ENCODE measurements at places on chromosomes 13 and 19.

DNA sequence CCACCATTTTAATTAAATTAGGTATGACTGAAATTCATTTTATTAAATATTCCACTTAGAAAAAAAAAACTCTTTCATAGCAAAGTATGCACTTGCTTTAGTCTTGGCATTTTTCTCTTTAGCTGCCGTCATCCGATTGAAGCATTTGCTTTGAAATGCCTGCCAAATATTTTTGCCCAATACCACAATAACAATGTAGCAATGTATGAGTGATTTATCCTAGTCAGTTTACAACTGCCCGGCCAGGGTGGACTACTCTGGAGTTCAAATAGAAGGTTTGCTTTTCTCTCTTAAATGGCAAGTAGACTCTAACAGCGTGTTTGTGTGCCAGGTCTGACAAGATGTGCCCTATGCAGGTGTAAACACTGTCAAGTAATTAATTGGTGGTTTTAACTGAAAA is 675.3 kb upstream of the SGCG start:
- no peak for DNase-seq

- DNase-seq, result no peak
Observed at GRCh38 chr19:56896095-56896494, 55.6 kb upstream of the PEG3 start.

GRCh38 chr19:50823389-50824042 is at the start of gene KLK1:
TSS of gene KLK1 (minus strand) at chr19:50823787. CDS start at chr19:50823748, 39 bp downstream.
- DNase-seq, result no peak

- no peak for DNase-seq
Observed at GRCh38 chr13:32334671-32335070, 19.4 kb downstream of the BRCA2 start.

- no peak for DNase-seq
Observed at GRCh38 chr19:13573056-13573667, 66.9 kb upstream of the CACNA1A start.

DNA sequence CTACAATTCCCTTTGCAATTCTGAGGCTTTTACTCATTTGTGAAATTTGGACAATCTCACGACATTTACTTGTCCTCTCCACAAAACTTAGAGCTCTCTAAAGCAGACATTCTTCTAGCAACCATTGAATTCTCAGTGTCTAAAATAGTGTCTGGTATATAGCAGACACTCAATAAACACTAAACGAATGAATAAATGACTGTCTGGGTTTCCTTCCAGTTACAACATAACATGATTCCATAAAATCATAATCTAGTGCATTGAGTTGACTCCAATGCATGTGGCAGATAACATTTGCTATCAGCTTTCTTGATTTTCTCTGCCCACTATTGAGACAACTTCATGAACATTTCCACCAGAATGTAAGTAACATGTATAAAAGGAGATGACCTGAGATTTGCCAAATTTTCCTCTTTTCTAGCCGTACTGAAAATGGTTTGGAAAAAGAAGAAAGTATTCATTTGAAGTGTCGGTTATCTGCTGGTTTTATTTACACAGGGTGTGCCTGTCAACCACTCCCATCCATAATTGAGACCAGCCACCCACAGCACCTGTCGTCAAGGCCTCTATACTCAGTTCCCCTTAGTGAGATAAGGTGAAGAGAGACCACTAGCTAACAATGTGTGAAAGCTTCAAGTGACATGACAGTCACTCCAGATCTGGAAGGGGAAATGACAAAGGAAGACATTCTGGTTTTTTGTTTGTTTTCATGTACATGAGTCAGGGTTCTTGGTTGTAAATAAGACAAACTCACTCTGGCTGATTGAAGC is 4.8 kb upstream of the SERP2 start:
- DNase-seq, result no peak

- no peak for DNase-seq
Observed at GRCh38 chr19:4536798-4537197, 1.8 kb upstream of the PLIN5 start.

DNA sequence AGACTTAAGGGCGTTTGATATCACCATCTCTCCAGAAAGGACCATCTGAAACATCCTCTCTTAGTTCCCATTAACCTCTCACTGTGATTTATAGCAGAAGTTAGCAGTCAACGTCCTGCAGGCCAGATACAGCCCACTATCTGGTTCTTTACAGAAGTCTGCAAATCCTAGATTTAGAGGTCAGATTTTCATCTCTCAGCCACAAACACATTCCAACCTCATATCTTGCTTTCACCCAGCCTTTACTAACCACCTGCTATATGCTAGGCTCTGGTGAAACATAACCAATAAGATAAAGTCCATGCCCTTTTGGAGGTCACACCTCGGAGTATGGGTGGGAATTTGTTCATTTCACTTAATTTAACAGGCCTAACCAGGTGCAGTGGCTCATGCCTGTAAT is 76.8 kb upstream of the CACNA1A start:
- no peak for DNase-seq

- DNase-seq, result no peak
Observed at GRCh38 chr19:36266375-36266961, 51.6 kb downstream of the ZNF146 start.

- no peak for DNase-seq
Observed at GRCh38 chr13:72437458-72437857, 290.0 kb downstream of the MZT1 start.

DNA sequence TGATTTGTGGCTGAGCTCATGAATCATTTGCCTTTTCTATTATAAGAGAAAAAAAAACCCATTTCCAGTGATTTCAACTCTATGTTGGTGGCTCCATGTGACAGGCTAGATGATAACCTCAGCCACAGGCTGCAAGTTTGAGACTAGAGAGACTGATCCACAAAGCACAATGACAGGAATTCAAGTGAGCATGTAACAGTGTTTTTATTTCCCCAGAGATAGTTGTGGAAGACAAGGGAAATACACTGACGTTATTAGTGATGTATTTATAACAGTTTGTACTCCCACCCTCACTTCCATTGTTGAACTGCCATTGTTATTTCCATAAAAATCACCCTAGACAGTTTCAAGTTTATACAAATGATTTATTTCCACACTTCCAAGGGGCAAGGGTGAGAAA is 27.9 kb upstream of the EDNRB start:
- DNase-seq, result no peak

DNA sequence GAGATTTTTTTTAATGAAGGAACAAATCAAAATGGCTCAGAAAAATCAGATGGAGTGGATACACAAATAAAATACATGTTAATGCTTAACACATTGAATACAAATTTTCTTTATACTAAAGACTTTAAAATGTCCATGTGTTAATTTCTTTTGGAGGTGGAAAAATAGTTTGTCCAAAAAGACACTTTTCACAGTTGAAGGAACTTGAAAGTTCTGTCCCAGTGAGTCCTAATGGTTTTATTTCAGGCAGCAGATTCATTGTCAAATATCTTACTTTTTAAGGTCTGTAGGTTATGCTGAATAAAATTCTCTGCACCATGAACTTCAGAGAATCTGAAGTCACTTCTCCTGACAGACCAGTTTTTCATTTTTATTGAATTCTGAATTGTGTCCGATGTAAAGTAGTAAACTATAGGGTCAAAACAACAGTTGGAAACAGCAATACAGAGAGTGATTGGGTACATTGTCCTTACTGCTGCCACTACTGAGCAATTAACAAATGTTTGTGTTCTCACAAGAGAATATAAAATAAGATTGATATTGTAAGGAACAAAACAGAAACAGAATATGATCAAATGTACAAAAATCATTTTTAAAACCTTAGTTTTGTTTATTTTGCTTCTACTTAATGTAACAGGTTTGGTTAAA is 1.6 kb downstream of the LPAR6 start:
- no peak for DNase-seq

DNA sequence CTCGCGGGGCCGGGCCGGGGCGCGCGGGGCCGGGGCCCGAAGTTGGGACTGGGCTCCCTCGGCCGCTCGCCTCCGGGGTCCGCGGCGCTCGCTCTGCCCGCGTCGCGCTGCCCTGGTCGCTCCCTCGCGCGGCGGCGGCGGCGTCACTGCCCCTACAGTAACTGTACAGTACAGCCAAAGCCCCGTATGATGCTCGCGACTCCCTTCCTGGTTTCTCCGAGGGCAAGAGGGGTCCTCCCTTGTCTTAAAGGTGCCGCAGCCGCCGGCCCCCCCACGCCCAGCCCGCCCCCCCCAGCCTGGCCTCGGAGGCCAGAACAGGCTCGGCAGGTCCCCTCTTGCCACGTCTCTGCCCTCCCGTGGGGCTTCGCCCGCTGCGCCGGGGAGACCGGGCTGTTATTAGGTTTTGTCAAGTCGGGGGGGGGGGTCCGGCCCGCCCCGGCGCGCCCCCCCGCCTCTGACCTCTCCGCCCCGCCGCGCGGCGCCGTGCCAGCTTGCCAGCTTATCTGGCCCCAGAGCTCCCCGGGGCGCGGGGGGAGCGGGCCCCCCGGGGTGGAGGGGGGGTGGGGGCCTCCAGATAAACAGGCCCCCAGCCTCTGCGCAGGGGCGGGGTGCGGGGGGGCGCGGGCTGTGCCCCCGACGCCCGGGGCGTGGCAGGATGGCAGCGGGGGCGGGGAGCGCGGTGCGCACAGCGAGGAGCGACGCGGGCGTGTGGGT is at the start of gene ZBTB7A:
ZBTB7A (minus strand) TSS at position 218 of the 714 bp plus-strand sequence. CDS start 11,667 bp downstream, outside the sequence.
- DNase-seq, result peak; percentile 70

DNA sequence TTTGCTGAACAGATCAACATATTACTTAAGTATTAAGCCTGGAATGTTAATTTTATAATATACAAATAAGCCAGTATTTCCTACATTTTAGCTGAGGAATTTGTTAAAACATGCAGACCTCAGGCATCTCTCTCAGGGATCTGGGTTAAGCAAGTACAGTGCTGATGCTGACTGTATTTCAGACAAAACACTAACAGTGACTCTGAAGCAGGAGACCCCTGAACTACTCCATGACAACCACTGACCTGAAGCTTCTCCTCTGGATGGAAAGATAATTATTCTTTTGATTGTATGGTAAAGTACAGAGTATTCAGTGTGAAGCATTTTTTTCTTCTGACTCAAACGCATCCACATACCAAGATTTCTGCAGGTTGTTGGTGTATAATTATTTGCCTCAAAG is 680.8 kb downstream of the LIG4 start:
- no peak for DNase-seq

DNA sequence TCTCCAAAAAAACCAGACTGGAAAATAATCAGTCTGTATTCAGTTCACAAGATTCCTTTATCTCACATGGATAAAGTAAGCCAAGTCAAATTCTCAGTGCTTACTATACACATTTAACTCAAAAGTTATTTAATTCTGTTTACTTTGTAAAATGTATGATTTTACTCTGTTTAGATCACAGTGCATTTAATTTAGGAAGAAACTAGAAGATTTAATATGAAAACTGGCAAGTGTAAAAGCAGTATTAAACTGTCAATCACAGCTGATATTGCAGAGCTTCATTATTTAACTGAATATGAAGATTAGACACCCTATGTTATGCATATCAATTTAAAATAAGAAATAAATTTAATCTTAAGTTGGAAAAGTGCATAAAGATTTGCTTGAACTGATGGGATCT is 78.0 kb downstream of the DACH1 start:
- DNase-seq, result no peak

GRCh38 chr19:45677351-45678230 is 9.6 kb downstream of the GIPR start:
- peak; percentile 82 for DNase-seq

DNA sequence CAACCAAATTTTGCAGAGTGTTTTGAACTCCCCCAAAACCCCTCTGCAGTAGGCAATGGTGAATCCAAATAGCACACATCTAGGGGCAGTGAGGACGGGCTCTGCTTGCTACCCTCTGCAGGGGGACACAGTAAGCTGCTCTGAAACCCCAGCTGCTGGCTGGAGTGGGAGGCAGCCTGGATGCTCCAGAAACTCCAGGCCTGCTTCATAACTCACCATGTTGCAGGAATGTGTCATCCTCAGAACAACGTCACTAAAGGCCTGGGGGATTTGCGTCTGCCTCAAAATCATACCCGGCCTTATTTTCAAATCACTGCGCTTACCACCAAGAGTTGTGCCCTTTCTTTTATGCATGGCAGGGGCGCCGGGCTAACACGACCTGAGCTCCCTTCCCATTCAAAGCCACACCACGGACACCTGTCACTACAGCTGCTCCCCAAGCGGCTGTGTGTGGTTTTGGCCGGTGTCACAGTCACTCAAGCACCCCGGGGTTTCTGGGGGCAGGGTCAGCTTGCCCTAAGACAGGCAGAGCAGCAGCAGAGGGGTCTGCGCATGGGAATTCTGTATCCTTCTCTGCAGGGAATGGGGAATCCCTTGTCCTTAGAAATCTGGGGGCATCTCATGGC is 93.9 kb downstream of the TSHZ3 start:
- DNase-seq, result no peak

GRCh38 chr19:7109678-7110289 is 40.3 kb downstream of the ZNF557 start:
- no peak for DNase-seq

- no peak for DNase-seq
Observed at GRCh38 chr13:64928696-64929499, 2301.2 kb downstream of the PCDH9 start.

GRCh38 chr13:31950111-31950815 is 81.3 kb upstream of the FRY start:
- DNase-seq, result no peak

DNA sequence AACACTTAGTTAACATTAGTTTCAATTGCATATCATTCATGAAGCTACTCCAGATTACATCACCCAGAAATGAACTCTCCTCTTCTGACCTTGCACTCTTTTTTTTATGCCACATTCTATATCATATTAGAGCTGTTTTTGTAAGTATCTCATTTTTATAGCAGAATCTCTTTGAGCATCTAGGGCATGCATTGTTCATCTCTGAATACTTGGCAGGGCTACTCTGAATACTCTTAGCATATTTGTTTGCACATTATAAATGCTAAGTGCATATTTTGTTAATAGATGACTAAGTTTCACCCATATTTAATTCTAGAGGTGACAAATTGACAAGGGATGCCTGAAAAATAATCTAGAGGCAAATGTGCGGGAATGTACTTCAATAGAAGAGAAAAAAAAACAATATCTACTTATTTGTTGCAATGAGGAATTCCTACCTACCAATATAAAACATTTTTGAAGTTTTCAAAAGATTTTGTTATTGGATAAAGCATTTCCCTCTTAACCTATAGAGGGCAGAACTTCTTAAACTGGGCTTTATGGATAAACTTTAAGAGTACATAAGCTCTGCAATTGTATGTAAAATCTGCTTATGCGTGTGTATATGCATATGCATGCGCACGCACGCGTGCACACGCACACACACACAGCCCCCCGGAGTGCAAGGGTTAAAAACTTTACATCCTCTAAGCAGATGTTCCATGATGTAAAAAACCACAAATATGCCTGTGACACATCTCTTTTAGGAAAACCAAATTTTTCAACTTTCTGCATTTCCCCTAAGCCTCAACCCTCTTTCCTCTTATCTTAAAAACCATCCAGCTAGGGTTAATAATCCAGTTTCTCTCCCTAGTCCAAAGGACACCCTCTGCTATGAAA is 73.0 kb upstream of the OXGR1 start:
- no peak for DNase-seq

DNA sequence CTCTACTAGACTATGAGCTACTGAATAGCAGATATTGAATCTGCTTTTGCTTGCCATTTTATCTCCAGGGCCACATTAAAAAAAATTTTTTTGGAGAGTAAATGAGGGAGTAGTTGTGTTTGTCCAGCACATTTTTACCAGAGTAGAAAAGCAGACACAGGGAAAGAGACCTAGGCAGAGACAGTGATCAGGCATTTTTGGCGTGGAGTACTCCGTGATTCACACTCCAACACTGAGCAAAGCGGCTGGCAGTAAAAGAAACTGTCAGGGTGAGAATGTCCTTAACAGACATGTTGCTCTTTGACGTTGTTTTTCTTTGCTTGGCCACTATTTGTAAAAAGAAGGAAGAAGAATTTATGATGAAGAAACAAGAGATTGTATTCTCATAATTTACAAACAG is 304.0 kb downstream of the TDRD3 start:
- DNase-seq, result no peak

Measured in stimulated activated CD4-positive, alpha-beta T cell treated with anti-CD3 and anti-CD28 coated beads, Interleukin-2, amount 100 ng/mL, for 4 hours (primary cell).